ENCODE measurements at places on chromosomes 7 and 10.

DNA sequence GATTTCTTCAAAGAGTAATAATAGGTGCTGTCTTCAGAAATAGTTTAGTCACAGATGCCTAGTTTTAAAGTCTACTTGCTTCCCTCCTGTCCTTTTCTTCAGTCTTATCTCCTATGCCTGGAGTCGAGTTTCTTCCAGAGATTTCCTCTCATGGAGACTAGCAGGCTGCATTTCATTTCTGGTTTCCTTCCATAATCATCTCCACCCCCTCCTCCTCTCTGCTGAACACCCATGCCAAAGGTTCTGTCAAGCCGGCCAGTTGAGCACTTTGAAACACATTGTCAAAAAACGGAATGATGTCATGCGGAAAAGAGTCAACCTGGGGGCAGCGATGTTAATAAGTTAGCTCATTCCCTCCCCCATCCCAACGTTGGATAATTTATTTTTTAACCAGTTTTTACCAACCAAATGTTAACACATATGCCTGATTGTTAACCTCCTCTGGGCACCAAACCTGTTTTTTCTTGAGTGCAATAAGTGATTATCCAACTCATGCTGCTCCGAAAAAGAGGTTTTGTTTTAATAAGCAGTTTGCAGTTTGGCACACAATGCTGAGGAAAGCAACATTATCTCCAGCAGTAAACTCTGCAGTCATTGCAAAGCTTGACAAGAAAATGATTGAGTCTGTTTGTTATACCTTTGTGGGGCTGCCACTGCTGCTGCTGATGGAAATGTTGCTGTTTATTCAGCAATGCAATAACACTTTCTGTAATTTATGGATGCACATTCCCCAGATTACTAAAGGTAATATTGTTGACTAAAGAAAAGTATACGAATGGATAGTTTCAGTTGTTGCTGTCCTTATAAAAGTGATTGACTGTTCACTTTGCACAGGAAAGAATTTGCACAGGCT lies 161.6 kb downstream of the LRMDA start:
- DNase-seq: no peak

DNA sequence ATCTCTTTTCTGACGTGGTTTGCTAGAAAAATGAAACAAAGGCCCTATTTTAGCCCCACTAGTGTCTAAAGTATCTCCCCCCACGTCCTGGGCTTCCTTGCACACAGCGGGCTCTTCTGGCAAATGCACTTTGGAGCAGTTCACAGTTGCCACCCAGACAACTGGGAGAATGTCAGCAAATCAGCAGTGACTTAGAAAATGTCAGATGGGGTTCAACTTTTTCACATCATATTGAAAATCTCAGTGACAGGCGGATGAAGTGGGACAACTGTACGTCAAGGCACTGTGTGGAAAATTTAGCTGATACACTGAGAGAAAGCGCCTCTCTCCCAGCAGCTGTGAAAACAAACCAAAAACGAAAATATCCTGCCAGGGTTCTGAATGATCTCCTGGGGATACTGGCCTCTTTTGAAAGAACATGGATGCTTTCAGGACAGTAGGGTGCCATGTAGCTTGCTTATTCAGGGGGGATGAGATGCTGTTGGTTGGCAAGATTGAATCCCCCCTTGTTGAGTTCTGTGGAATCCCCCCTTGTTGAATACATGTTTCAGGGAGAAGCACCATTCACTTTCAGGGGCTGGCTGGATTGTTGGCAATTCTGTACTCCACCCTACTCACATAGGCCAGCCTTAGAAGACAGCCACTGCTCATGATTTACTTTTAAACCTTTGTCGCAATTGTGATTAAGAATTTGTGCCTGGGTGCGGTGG lies 372.8 kb upstream of the CELF2 start:
- no peak for DNase-seq

- DNase-seq: no peak
Observed at GRCh38 chr7:84548366-84549365, 354.1 kb upstream of the SEMA3A start.

GRCh38 chr7:40551685-40552576 lies 417.1 kb downstream of the SUGCT start:
- no peak for DNase-seq

- no peak for DNase-seq
Observed at GRCh38 chr10:112379635-112380296, 5.8 kb downstream of the ACSL5 start.

DNA sequence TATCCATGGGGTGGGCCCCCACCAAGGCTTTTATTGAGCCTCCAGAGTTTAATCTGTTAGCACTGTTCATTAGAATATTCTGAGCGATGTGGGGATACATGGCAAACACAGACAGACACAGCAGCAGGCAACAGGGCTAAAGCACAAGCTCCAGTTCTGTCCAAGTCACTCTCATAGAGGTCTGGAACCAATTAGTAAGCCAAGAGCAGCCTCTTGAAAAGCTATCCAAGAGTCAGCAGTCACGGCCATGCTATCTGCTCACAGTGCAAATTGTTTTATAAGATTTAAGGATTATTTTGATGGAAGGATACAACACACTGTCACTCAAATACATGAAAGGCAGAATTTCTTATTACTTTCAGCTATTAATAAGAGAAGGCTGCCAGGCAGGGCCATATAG lies 86.4 kb upstream of the DGKB start:
- DNase-seq: no peak

DNA sequence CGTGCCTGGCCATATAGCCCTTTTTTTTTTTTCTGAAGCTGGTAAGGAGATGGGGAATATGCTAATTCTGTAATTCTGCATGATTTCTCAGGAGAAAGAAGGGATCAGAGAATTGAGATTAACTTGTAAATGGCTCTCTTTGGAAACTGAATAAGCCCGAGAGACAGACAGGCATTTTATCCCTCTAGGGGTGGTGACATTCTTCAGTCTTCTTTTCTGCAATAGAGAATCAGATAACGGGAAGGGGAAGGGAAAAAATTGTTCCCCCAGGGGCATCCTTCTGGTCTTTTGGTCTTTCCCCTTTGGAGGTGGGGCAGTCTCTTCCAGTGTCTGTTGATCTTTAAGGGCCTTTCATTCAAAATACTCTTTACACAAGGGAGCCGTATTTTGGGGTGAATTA lies 34.2 kb downstream of the HK1 start:
- no peak for DNase-seq

GRCh38 chr7:101743995-101744360 lies 73.4 kb upstream of the CUX1 start:
- DNase-seq: no peak

- peak; percentile 50 for DNase-seq
Observed at GRCh38 chr7:129952086-129952652, 591 bp downstream of the UBE2H start.

GRCh38 chr7:111796671-111797070 lies 234.4 kb upstream of the IMMP2L start:
- DNase-seq: no peak

DNA sequence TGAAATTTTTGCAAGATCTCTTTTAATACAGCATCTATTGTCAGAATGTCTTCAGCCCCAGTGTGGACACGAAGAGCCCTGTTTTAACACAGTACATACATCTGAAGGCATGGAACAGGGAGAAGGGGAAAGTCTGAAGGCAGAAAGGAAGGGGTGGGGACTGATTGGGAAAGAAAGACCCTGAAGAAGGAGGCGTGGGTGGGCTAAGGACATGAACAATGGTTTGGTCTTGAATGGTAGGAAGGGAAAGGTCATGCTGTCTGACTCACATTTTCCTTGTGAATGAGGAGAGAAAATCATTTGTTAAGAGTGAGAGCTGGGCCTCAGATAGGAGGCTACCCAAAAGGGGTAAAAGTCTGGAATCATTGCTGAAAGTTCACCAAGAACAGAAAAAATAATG lies 297.1 kb downstream of the GALNT17 start:
- DNase-seq: no peak

DNA sequence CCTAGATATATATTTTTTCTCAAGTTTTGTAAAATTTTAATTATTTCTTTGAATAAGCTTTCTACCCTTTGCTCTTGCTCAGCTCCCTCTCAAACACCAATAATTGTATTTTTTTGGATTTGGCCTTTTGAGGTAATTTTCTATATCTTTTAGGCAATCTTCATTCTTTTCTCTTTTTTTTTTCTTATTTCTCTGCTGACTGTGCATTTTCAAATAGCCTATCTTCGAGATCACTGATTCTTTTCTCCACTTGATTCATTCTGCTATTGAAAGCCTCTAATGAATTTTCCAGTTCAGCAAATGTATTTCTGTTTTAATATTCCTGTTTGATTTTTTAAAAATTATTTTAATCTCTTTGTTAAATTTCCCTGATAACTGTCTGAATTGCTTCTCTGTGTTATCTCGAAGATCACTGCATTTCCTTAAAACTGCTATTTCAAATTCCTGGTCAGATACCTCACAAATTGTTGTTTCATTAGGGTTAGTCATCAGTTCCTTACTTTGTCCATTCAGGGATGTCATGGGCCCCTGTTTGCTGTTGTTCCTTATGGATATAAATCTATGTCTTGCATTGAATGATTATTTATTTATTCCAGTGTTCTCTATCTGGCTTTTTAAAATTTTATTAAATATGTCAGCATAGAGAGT lies 100.1 kb upstream of the UNC5B start:
- DNase-seq: no peak

GRCh38 chr10:86522510-86522855 lies 891 bp upstream of the WAPL start:
- no peak for DNase-seq

GRCh38 chr7:127995881-127996215 lies 35.4 kb downstream of the LRRC4 start:
- no peak for DNase-seq

GRCh38 chr10:16927546-16927945 lies 110.3 kb upstream of the RSU1 start:
- DNase-seq: no peak

DNA sequence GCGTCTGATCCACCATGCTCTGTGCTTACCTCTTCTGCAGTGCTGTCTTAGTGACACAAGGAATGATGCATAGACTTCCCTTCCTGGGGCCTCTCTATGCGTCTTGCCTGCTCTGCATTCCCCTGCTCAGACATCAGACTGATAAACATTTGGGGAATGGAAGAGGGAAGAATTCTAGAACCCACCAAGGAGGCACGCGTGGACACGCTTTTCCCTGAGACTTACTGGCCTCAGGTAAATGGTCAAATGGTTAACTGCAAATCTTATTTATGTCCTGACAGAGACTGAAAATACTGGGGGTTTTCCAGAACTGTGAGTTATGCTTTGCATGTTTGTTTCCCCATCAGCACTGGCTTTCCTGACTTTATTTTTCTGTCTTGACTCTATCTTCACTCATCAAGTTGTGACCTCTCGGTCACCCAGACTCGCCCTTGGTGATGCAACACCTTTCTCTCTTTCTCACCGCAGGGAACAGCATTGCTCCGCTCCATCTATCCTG lies 285.9 kb upstream of the FZD8 start:
- no peak for DNase-seq

DNA sequence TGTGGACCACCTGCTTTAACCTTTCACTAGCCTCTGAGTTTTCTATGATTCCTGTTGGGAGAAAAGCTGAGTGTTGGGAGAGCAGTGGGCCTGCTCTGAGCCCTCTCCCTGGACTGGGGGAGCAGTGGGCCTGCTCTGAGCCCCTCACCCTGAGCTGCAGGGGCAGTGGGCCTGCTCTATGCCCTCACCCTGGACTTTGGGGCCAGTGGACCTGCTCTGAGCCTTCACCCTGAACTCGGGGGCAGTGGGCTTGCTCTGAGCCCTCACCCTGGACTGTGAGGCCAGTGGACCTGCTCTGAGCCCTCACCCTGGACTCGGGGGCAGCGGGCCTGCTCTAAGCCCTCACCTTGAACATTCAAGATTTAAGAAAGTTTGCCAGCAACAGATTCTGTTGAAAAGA lies 33.4 kb downstream of the AGAP6 start:
- DNase-seq: no peak

- no peak for DNase-seq
Observed at GRCh38 chr10:132707121-132707775, 78.7 kb downstream of the NKX6-2 start.

GRCh38 chr10:77421591-77421990 lies 216.0 kb downstream of the KCNMA1 start:
- no peak for DNase-seq

- no peak for DNase-seq
Observed at GRCh38 chr10:63084690-63085382, 48.3 kb upstream of the NRBF2 start.

DNA sequence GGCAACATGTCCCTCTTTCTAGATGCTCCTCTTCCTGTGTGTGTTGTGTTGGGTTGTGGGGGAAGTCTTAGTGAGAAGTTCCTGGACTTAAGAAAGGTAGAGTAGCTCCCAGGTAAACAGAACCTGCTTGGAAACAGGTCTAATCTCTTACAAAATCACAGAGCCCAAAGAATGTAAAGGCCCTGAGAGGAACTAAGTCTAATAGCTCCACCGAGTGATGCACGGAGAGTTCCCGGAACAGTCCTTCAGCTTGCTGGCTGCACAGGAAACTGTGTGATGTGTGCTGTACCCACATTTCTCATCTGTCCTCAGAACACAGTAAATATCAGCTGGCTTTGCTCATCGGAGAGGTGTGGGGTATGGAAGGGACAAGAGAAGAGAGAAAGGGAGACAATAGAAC lies 182.6 kb upstream of the LYZL1 start:
- DNase-seq: no peak

DNA sequence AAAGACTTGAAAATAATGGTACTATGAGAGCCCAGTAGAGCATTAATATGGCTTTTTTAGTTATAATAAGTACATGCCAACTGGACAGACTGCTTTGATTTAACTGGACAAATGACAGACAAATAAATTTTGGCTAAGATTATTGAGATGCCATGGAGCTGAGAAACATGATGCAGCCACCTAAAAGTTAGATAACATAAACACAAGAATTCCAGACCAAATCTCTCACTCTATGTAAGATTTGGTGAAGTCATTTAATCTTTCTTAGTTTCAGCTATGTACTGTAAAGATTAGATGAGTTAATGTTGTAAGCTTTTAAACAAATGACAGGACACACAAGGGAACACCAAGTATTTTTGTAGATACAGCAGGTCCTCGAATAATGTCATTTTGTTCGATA lies 118.2 kb downstream of the CACNA2D1 start:
- DNase-seq: no peak

DNA sequence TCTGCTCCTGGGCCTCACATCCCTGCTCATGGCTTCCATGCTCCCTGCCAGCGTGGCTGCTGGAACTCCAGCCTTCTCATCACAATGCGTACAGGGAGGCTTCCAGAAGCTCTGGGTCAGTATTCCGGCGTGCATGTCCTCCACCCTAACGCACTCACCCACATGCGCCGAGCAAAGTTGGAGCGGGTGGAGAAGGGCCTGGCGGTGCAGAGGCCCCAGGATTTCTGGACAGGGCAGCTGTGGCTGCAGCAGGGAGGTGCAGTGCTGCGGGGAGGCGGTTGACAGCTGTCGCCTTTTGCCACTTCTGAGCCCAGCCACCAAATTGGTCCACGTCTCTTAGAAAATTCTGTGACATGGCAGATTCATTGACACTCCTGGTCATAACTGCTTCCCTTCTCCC lies 33.6 kb upstream of the FAM20C start:
- DNase-seq: no peak

DNA sequence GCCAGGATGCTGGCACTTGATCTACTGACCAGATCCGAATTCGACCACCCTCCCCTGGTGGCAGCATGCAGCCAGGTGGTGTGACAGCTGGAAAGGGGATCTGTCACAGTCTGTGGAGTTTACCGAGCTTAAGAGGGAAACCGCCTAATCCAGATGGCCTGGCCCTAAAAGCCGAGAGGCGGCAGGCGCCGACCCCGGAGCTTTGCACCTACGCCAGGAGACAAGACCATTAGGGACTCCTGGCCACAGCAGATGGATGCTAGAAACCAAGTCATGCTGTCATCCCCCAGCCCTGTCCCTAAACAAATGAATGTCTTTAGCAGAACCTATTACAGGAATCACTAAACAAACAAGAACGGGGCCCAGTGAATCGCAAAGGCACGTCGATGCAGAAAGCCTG lies 27.7 kb downstream of the RCC1L start:
- DNase-seq: no peak

All from ovary (tissue), 10 donors.